Fibroblast of skin of left quadriceps (primary cell): ENCODE measurements at places on chromosomes 2 and 18.
A peak's percentile ranks its signal among the peaks of the same experiment; 100 is the strongest.

- DNase-seq: peak; percentile 49
Observed at GRCh38 chr2:71884303-71885042, 263.2 kb downstream of the CYP26B1 start.

DNA sequence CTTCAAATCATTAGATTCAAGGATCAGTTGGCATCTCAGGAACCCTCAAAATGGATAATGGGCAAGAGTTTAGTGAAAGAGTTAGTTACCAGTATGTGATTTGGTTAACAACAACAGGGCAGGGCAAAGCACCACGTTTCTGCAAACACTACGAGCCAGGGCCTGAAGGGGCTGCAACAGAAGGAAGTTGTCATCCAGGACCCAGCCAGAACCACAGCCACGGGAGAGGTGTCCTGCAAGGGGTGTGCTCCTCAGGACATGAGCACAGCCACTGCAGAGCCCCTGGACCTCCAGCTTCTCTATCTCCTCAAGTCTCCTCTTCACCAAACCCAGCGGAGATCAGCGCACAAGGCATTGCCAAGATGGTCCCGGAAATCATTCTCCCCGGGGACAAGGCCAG lies 173.3 kb upstream of the PIEZO2 start:
- no peak for DNase-seq

- DNase-seq: no peak
Observed at GRCh38 chr2:240765007-240765406, 55.0 kb downstream of the KIF1A start.

- DNase-seq: no peak
Observed at GRCh38 chr2:28869494-28870145, 489 bp downstream of the TRMT61B start.

- peak; percentile 70 for DNase-seq
Observed at GRCh38 chr2:149145314-149146295, 107.1 kb downstream of the LYPD6B start.

- no peak for DNase-seq
Observed at GRCh38 chr2:16394072-16394985, 271.3 kb downstream of the CYRIA start.

GRCh38 chr18:77250501-77250925 lies 865 bp downstream of the GALR1 start:
- no peak for DNase-seq

DNA sequence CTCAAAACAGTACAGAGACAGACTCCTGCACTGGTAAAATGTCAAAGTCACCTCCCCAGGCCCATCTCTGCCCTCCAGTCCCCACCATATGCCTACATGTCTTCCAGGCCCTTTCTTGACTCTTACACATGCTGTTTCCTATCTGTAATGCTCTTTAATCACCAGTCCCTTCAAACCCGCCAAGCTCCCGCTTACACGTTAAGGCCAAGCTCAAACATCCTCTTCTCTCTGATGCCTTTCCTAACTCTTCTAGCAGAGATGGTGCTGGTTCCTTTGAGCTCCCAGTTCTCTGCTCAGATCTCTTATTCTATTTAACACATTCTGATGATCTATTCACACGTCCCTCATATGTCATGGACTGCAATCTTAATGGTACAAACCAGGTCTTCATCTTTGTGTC lies 5.0 kb downstream of the EVA1A start:
- no peak for DNase-seq

DNA sequence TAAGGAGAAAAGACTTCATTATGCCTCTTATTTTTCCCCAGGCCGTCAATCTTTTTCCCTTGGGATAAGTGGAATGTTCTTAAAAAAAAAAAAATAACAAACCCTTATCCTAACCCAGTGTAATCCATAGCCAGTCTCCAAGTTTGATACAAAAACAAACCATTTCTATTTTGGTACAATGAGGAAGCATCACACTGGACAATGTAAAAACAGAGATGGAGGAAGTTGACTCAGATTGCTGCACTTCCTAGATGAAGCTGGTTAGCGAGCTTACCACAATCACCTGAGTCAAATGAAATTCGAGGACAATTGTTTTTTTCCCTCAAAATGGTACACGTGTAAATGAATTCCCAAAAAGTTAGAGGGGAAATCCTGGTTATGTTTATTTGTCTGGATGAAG lies 259.7 kb downstream of the TCF4 start:
- DNase-seq: no peak

- DNase-seq: no peak
Observed at GRCh38 chr2:172702451-172702850, 33.2 kb upstream of the RAPGEF4 start.

DNA sequence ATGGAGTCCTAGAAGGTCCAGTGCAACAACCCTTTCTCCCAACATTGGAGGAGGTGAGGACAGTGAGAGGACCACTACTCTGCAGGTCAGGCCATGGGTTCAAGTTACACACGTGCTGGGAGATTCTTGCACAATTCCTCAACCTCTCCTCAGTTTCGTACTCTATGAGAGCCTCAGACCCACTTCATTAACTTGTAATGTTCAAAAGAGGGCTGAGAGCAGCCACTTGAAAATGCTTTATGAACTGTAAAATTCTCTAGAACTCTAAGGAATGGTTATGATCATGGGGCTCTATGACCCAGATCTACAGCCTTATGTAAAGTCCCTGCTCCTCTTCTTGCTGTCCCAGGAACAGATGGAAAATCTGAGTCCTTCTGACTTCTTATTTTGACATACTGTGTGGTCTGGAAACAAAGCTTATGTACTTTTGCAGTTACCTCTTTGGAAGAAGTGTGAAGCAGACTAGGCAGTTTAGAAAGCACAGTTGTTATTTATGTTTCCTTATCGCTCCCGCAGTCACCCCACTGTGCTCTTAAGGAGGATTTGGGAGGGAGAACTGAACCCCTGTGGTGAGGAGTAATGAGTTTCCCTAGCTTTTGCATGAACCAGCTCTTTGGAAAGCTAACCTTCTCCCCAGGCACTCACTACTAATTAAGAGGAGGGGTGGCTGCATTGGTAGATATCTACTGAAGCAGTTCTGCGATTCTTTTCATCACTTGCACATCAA lies 296.6 kb downstream of the LRRTM1 start:
- no peak for DNase-seq

DNA sequence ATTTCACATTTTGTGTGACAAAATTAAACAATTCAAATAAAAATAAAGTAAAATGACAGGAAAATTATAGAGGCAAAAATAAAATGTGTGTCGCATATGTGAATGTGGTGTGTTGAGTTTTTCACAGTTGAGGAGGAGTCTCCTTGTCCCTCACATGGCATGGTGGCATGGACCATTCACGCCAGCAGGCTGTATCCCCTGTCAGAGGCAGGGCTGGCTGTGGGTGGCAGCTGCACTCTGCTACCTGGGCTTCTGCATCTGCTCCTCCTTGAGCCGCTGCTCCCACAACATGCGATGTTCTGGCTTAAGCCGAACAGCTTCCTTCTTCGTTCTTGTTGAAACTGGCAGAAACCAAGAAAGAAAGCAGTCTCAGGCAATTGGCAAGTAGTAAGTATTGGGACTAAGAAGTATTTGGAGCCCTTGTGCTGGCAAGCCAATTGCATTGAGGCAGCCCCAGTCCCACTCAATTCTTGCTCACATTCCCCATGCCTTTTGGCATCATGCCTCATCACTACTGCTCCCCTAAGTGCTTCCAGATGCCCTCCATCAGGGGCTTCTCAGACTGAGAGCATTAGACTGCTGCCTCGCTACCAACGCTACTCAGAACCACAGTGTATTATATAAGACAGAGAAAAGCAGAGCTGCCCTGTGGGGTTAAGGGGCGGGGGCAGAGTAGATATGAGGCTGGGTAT lies 177.9 kb upstream of the NABP1 start:
- DNase-seq: peak; percentile 92

DNA sequence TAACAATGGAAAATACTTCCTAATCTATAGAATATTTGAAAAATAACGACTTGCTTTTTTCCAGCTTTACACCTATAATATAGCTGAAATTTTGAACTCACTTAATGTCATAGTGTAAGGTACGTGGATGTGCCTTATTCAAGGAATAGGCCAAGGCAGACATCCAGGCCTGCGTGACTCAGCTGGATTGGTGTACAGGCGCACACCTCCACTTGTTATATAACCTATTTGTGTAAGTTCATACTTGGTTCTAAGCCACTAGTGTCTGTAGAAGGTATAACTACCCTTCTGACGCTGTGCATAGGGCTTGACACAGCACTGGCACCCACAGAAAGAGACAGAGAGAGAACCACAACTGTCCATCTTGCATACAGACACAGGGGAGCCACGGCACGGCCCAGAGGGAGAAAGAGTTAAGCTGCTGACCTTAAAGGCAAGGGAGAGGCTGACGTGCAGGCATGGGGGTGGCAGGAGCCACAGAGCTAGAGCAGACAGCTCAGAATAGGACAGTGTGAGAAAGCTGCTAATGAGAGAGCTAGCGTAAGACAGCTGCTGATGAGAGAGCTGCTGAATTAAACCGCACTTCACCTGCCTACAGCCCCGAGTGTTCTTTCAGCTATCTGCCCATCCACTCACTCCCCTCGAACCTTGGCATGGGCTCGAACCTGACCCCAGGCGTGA lies 16.1 kb downstream of the CCDC178 start:
- DNase-seq: no peak

DNA sequence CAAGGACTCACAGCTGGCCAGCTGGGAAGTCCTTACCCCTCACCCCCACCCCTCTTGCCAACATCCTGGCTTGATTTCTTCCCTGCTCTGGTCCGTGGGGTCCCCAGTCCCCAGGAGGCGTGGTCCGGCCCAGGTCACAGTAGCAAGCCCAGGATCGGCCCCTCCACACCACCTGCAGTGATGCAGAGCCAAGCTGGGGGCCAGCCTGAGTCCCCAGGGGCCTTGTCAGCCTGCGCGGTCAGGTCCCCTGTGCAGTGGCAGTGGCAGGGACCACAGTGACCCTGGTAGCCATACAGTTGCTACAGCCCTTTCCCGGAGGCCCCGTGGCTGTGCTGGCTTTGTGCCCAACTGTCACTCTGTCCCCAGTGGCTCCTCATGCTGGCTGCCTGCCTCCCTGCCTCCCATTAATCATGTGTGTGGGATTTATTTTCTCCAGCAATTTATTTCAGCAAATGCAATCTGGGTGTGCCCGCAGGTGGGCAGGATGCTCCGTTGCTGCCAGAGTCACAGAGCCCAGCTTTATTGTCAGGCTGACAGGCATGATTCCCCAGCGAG lies 8.8 kb upstream of the PRSS56 start:
- no peak for DNase-seq

DNA sequence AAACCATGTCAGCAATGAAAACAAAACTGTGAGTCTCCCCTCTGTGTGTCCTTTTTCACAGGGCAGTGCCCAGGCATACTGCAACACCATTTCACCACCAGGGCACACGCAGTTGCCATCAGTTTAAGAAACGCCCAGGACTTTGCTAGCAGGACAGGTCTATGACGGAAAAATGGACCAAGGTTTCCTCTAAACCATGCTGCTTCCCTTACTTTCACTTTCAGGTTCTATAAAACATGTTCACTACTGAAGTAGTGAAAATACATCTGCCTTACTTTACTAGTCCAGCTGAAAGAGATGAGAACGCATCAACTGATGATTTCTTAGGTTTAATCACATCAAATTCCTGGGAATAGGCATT lies 110.5 kb downstream of the TCF4 start:
- no peak for DNase-seq

DNA sequence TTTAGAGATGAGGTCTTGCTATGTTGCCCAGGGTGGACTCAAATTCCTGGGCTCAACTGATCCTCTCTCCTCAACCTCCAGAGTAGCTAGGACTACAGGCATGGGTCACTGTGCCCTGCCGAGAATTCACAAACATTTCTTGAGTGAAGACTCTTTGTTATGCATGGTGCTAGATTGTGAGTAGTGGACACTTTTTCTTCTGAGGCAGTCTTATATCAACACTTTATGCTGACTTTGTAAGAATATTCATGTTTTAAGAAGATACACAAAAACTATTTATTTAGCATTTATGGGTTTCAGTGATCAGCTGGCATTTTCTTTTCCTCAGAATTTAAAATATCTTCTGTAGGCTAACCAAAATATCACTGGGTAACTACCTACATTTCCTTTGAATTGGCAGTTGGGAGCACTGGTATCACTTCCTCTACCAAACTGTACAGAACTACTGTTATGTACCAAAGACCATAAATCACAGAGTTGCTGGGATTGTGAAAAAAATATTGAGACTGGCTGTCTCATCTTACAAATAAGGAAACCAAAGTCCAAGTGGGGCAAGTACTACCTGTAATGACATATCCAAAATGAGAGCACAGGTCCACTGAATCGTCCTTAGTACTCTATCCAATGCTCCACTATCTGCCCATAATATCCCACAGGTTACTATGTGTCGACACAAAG lies 34.0 kb downstream of the DOCK10 start:
- no peak for DNase-seq

DNA sequence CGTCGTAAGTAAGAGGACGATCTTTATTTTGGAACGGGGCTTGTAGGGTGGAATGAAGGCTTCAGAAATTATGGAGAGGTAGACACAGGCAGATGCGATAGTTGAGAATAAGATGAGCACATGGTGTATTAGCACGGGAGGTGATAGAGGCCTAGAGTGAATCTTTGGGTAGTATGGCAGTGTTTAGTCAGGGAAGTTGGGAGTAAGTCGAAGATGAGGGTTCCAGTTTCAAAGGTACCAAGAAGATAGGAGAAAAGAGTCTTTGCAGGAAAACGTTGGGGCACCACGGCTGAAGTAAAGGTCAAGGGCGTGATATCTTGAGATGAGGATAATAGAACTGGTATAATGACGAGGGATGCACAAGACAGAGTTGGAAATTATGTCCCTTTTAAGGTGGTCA lies 654 bp downstream of the PIK3C3 start:
- DNase-seq: no peak

- DNase-seq: no peak
Observed at GRCh38 chr18:416930-417329, 83.6 kb downstream of the COLEC12 start.

DNA sequence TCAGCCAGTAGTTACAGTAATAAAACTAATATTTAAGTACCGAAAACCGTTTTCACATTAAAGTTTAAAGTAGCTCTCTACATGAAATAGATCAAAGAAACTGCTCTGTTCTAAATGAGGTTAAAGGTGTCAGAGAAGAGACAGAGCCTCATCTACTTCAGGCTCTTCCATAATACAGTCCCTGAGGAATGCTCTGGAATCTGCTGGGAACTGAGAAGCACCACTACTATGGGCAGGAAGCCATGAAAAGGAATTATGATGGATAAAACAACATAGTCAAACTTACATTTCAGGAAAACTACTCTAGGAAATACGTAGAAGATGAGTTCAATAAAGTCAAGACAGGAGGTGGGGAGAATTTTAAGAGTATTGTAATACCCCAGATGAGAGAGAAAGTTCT lies 60.0 kb downstream of the ROCK1 start:
- peak; percentile 5 for DNase-seq

DNA sequence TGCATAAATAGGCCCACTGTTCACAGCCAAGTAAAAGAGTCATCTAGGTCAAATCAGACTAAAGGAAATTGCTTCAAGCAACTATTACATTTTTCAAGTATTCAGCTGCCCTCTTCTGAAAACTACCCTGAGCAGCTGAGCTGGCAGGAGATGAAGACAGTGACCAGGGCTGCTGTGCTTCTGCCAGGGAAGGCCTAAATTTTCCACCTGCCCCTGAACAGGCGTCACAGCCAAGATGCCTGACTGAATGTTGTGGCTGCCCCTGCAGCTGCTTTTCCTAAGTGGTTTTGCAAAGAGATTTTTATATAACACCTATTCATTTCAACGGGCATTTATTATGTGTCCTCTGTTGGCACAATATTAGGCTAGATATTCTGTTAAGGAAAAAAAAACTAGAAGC lies 96.7 kb upstream of the RPE start:
- no peak for DNase-seq
